ENCODE measurements at places on chromosomes 7 and 10.

- no peak for DNase-seq
Observed at GRCh38 chr10:17286562-17287550, 58.8 kb downstream of the VIM start.

DNA sequence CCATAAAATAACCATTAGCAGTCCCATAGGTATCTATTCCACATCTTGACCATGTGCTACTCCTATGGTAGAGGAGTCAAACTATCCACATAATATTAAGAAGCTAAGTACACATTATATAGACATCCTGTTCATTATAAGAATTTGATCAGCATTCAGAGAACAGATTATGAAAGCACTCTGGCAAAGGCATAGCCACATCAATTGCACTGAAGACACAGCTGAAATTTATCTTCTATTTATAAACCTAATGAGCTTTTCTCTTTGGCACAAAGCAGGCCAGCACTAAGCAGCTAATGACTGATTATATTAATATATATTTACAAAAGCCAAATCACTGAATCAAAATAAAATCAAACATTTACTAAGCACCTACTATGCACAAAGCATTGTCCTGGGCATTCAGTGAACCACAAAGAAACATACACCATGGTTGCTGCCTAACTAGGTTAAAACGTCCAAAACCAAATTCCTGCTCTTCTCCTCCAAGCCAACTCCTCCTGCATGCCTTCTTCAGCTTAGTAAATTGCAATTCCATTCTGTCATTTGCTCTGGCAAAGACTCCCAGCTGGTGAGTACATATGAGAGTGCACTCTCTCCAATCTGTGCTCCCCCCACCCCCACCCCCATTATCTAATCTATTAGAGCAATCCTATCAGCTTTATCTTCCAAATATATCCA lies 122.6 kb upstream of the ASAH2 start:
- no peak for DNase-seq

DNA sequence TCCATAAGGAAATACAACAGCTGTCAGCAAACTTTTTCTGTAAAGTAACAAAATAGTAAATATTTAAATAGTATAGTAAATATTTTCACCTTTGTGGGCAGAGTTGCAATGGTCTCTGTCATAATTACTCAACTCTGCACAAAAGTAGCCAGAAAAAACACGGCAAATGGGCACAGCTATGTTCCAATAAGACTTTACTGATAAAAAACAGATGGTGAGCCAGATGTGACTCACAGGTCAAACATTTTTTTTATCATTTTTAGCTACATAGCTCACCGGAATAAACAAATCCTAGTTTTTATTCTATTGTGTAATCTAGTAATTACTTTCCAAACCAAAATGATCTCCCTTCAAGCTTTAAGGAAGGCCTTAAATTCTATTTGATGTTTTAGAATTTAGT lies 55.3 kb downstream of the NCAPG2 start:
- peak; percentile 88 for DNase-seq

GRCh38 chr10:43197834-43198681 lies 59.8 kb downstream of the CSGALNACT2 start:
- DNase-seq, result no peak

DNA sequence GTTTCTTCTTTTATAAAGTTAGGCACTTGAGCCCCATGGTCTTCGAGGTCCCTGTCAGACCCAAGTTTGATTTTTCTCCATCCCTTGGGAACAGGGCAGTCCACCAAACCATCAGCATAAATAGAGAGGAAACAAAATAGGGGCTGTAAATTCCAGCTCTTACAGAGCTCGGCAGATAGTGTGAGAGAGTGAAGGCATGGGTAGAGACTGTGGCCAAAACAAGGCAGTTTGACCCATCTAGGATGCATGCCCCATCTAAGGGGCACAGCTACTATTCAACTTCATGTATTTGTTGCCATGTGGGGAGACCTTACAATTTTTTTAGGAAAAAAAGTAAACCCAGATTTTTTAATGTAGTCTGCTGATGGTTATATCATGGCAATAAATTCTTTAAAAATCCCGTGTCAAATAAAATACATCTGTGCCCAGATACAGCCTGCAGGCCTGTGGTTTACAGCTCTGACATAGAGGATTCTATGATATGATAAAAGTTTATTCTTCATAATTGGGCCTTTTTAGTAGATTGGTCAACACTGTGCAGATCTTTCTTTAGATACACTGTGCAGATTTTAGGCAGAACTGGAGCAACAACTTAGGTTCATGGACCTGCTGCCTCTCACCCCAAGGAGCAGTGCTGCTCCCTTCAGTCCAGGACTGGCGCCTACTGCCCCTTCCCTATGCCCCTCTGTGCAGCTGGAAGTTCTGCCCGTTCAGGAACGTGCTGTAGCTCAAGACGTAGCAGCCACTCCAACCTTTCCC lies 5.3 kb downstream of the PPP1R3C start:
- no peak for DNase-seq

GRCh38 chr10:73785721-73786511 lies 510 bp downstream of the ZSWIM8 start:
- DNase-seq, result no peak

DNA sequence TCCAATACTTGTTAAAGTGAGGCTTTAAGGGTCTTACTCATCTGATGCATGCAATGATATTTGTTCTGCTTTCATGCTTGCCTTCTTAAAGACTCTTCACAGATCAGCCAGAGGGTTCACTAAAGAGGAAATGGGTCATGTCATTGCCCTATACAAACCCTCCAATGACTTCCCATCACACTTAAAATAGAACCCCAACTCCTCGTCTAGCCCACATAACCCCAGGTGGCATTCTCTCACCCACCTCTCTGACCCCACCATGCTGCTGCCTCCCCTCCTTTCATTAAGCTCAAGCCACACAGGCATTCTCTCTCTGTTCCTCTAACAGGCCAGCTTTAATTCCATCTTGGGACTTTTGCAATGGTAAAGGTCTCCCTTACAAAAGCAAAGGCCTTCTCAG lies 253.6 kb downstream of the GRID1 start:
- no peak for DNase-seq

DNA sequence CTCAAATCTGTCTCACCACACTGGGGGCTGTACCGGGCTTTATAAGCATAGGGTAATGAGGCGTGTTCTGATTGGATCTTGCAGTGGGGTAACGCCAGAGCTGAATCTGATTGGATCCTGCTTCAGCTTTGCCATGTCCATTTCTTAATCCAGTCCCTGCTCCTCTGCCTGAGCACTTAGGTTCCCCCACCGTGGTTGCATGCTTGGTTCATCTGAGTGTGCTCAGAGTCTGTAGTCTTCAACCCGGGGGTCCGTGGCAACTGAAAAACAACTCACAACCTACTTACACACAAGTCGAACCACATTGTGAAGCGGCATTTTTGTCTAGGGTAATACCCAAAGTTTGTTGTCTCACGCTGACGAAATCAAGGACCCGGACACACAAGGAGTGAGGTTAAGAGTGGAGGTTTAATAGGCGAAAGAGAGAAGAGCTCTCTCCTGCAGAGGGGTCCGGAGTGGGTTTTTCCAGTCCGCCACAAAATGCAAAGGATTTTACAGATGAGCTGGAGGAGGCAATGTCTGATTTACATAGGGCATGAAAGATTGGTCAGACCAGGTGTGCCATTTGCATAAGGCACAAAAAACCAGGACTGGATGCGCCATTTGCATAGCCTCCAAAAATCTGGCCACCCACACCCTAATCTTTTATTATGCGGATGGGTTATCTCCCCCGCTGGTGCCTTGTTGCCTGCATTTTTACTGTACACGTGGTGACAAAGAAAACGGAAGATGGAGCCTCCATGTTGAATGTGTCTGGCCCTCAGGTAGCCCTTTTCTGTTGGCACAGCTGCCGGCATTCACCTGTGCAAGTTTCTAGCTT lies 641.8 kb upstream of the FOXK1 start:
- no peak for DNase-seq

GRCh38 chr7:148800677-148801076 lies 83.4 kb downstream of the EZH2 start:
- no peak for DNase-seq

- DNase-seq, result no peak
Observed at GRCh38 chr10:125016123-125016522, 74.2 kb downstream of the ZRANB1 start.

GRCh38 chr7:121023194-121023593 lies 34.7 kb downstream of the CPED1 start:
- no peak for DNase-seq

DNA sequence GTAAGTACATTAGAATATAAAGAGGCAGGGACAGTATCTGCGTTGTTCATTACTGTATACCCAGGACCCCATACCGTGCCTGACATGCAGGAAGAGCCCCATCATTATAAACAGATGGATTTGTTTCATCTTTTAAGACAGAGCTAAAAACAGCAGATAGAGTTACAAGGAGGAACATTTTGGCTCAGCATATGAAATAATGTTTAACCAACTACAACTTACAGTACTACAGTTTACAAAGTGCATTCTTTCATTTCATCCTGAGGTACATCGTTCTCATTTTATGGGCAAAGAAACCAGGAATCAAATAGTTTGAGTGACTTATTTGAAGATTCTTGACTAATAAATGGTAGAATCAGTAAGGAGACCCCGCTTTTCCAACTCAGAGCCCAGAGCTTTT lies 38.1 kb upstream of the AGBL3 start:
- no peak for DNase-seq

- no peak for DNase-seq
Observed at GRCh38 chr7:2795906-2796305, 48.2 kb downstream of the GNA12 start.

- DNase-seq, result no peak
Observed at GRCh38 chr10:102757323-102757722, 13.6 kb downstream of the WBP1L start.

DNA sequence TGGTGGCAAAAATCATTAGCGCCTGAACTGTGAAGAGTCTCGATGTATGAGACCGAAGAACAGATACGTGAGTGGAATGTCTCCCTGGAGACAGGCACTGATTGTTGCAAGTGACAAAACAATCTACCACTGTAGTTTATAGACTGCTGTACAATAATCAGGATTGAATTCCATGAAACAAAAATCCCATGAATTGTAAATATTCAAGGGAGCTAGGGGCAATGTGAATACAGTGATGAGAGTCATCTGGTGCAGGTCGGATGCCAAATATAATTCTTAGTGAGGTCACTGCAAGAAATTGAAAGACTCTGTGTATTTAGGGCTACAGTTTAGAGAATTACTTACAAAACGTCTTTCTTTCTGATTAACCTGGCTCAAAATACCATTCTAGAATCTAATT lies 594.4 kb upstream of the VSTM2A start:
- no peak for DNase-seq

GRCh38 chr7:107610323-107610722 lies 30.3 kb downstream of the BCAP29 start:
- DNase-seq, result no peak

- DNase-seq, result no peak
Observed at GRCh38 chr10:91038971-91039370, 118.1 kb upstream of the ANKRD1 start.

DNA sequence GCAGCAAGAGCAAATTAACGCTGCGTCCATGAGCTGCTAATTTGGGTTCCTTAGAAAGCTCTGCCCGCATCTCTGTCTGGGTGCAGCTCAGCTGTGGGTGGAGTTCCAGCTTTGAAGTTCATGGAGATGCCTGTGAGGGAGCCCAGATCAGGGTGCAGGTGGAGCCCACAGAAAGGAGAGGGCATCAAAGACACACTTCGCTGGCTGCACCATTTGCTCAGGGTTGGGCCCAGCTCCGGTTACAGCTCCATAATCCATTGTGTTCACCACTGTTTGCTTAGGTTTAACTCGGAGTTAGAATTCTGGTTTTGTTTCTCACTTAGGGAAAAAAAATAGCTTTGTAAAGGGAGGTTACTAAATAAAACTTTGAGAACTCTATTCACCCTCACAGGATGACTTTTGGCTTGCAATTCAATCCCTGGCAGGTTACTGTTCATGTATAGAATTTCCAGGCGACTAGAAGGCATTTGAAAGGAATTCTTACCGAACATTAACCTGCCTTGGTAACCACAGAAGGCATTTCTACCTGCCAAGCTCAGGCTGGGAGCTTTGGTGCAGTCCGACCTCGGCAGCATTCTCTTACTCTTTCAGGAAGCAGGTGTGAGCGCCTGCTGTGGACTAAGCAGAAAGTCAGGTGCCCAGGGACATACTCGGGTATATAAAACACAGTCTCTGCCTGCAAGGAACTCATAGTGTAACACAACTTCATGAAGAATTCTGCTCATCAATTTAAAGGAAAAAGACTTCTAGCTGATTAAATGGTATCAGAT lies 179.5 kb upstream of the RNF32 start:
- no peak for DNase-seq

- no peak for DNase-seq
Observed at GRCh38 chr10:58431903-58432302, 46.7 kb downstream of the TFAM start.

DNA sequence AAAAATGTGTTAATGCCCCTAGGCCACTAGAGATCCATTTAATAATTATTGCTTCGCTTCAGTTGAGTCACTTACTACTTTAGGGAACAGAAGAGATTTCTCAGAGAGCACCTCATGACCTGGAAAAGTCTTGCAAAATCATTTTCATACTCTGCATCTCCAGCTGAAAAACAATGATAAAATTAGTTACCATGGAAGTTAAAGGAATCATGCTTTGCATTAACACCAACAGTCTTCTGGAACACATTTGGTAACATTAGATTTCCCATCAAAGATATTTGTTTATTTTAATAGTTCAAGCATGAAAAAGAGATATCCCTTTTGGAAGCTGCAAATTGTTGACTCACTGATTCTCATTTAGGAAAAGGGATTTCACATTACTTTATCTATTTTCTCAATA lies 1.8 kb upstream of the STEAP2 start:
- DNase-seq, result peak; percentile 23
